ENCODE measurements at places on chromosomes 2 and 18. TPM values are rescaled to one million over a fixed set of nuclear protein-coding genes. Genes with fewer than 3 reads are reported as not detected.

GRCh38 chr2:20665243-20666004 is 1.5 kb upstream of the GDF7 start:
- peaks cover 44% of the 10 kb centered on the region for H3K27me3 ChIP-seq
- H3K36me3 ChIP-seq = no peaks in the 10 kb centered on the region
- peak overlapping the region; percentile 75 for H3K27ac ChIP-seq
- H3K4me3 ChIP-seq = peak overlapping the region; percentile 53
- H3K4me1 ChIP-seq = peaks cover 33% of the 10 kb centered on the region
- DNase-seq = no peak

The LRRC30 gene
- polyA plus RNA-seq = not detected

- H3K4me3 ChIP-seq = no peak overlapping the region
- H3K27ac ChIP-seq = no peak overlapping the region
- no peaks in the 10 kb centered on the region for H3K36me3 ChIP-seq
These were observed 193.3 kb upstream of the AGAP1 start for GRCh38 chr2:235300368-235301201.

GRCh38 chr2:154120706-154121105 is 249.0 kb downstream of the GALNT13 start:
- H3K4me3 ChIP-seq = no peak overlapping the region
- H3K27me3 ChIP-seq = no peaks in the 10 kb centered on the region
- DNase-seq = no peak

- no peak for DNase-seq
- no peak overlapping the region for H3K4me3 ChIP-seq
- no peaks in the 10 kb centered on the region for H3K27me3 ChIP-seq
- no peak overlapping the region for H3K27ac ChIP-seq
- H3K4me1 ChIP-seq = no peaks in the 10 kb centered on the region
These were observed 15.0 kb downstream of the MLPH start for GRCh38 chr2:237501892-237502513.

The IL36A gene
- polyA plus RNA-seq = not detected

GRCh38 chr2:47058003-47058931 is 96.8 kb downstream of the STPG4 start:
- peak; percentile 92 for DNase-seq
- H3K27me3 ChIP-seq = no peaks in the 10 kb centered on the region
- H3K27ac ChIP-seq = peak overlapping the region; percentile 89
- peaks cover 5% of the 10 kb centered on the region for H3K36me3 ChIP-seq
- no peak overlapping the region for H3K4me3 ChIP-seq

DNA sequence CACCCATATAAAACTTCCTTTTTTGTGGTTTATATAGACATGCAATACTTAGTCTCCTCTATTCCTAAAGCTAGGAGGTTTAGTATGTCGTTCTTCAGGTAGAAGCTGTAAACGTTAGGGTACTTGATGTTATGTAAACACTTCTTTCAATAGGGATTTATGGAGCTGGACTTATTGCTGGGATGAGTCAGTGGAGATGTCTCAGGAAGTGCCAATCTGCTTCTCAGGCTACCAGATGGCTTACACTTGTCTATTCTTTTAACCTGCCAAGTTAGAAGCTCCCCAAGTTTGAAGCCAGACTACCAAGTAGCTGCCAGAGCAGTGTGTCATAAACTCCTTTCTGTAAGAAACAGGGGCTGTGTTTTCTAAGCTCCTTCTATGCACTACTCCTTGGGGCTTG is 756.5 kb upstream of the LRRTM1 start:
- H3K4me3 ChIP-seq = no peak overlapping the region
- H3K36me3 ChIP-seq = no peaks in the 10 kb centered on the region

GRCh38 chr2:37555457-37555856 is 116.0 kb downstream of the CDC42EP3 start:
- no peak overlapping the region for H3K4me3 ChIP-seq
- no peak overlapping the region for H3K27ac ChIP-seq
- no peaks in the 10 kb centered on the region for H3K36me3 ChIP-seq
- no peaks in the 10 kb centered on the region for H3K27me3 ChIP-seq

DNA sequence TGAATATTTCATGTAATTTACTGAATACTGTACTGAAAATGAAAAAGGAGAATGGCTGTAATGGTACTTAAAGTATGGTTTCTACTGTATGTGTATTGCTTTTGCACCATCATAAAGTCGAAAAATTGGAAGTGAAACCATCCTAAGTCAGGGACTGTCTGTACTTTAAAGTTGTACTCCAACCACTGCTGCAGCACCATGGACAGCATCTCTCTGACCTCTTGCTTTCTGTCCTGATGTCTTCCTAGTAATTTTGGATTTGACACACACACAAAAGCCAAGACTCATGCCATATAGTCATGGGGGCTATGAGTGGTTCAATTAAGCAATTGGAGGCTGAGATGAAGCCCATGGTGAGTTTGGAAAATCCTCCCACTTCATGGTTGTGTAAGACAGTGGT is 256.3 kb upstream of the PKDCC start:
- H3K4me3 ChIP-seq = no peak overlapping the region
- no peaks in the 10 kb centered on the region for H3K36me3 ChIP-seq
- DNase-seq = no peak
- no peak overlapping the region for H3K27ac ChIP-seq

The BCL2L11 gene
- 19.4 TPM for polyA plus RNA-seq

The SLC16A14 gene
- 0.23 TPM for polyA plus RNA-seq

The GDF7 gene
- polyA plus RNA-seq = under 0.01 TPM

The CD8A gene
- 0.60 TPM for polyA plus RNA-seq

- no peak overlapping the region for H3K27ac ChIP-seq
- DNase-seq = peak; percentile 27
- H3K27me3 ChIP-seq = no peaks in the 10 kb centered on the region
- H3K4me1 ChIP-seq = no peaks in the 10 kb centered on the region
- no peak overlapping the region for H3K4me3 ChIP-seq
These were observed 21.0 kb downstream of the CIB4 start for GRCh38 chr2:26620031-26620605.

- no peaks in the 10 kb centered on the region for H3K27me3 ChIP-seq
- H3K4me3 ChIP-seq = no peak overlapping the region
- no peak overlapping the region for H3K27ac ChIP-seq
- no peaks in the 10 kb centered on the region for H3K4me1 ChIP-seq
These were observed 121.8 kb downstream of the SLC4A10 start for GRCh38 chr2:161745866-161746614.

The ANKRD23 gene
- polyA plus RNA-seq = 0.69 TPM

GRCh38 chr2:9980520-9980919 is 29.0 kb downstream of the GRHL1 start:
- no peak for DNase-seq
- H3K4me3 ChIP-seq = no peak overlapping the region
- no peaks in the 10 kb centered on the region for H3K27me3 ChIP-seq
- peaks cover 30% of the 10 kb centered on the region for H3K4me1 ChIP-seq
- H3K27ac ChIP-seq = no peak overlapping the region
- H3K36me3 ChIP-seq = no peaks in the 10 kb centered on the region

The NDUFV2 gene
- 246 TPM for polyA plus RNA-seq

DNA sequence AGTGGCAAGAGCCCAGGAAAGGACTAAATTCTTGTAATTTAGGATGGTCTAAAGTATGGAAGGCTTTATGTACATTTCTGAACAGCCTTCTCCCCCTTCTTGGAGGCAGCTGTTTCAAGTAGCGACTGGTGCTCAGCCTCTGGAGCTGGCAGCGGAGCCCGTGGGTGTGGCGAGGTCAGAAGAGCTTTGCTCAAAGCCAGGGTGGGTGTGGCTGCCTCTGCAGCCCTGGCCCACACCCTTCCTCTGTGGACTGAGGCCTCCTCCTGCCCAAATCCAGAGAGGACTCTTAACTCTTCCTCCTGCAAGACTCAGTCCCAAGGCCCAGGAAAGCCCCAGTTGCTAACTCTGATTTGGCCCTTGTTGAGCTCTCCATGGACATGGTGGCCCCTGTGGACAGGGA is 202.1 kb upstream of the REV1 start:
- H3K27ac ChIP-seq = no peak overlapping the region
- no peaks in the 10 kb centered on the region for H3K36me3 ChIP-seq
- no peaks in the 10 kb centered on the region for H3K4me1 ChIP-seq
- no peaks in the 10 kb centered on the region for H3K27me3 ChIP-seq
- DNase-seq = no peak
- H3K4me3 ChIP-seq = no peak overlapping the region

GRCh38 chr18:10544093-10544748 is 18.4 kb downstream of the NAPG start:
- no peak overlapping the region for H3K27ac ChIP-seq
- H3K4me3 ChIP-seq = no peak overlapping the region
- H3K27me3 ChIP-seq = no peaks in the 10 kb centered on the region

The POTEC gene
- not detected for polyA plus RNA-seq

DNA sequence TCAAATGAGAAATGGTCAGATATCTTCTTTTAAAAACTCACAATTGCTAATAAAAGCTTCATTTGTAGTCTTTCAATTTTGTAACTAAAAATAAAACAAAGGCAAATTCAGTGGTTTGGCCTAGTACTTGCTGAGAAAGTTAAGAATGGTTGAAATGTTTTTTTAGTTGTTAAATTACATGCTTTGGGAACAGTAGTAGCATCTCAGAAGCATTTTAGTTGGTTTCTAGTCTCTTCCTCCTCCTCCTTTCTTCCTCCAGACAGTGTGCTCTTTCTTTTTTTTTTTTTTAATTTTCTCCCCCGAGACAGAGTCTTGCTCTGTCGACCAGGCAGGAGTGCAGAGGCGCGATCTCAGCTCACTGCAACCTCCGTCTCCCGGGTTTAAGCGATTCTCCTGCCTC is 9.8 kb downstream of the TRAK2 start:
- H3K4me1 ChIP-seq = peaks cover 6% of the 10 kb centered on the region
- no peaks in the 10 kb centered on the region for H3K27me3 ChIP-seq
- H3K36me3 ChIP-seq = no peaks in the 10 kb centered on the region
- H3K4me3 ChIP-seq = no peak overlapping the region
- H3K27ac ChIP-seq = no peak overlapping the region

- no peak for DNase-seq
- no peaks in the 10 kb centered on the region for H3K27me3 ChIP-seq
- H3K4me3 ChIP-seq = no peak overlapping the region
These were observed 205.7 kb downstream of the SOCS6 start for GRCh38 chr18:70494524-70494923.

The MC4R gene
- polyA plus RNA-seq = not detected

DNA sequence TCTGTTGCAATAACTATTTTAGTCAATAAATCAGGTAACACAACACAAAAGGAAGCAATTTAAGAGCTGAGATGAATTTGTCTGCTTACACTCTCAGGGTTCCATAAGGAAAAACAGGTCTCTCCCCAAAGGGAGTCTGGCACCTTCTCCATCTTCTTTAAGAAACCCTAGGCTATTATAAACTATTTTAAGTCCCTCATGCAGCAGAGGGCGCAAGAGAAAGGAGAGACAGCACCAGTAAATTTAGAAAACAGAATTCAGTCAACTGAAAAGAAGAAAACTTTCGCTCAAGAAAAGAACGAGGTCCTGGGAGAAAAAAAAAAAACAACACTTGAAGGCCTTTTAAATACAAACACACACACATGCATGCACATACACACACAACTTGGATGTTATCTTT is 19.1 kb downstream of the SULT1C4 start:
- no peak overlapping the region for H3K4me3 ChIP-seq
- H3K36me3 ChIP-seq = no peaks in the 10 kb centered on the region
- DNase-seq = no peak
- no peaks in the 10 kb centered on the region for H3K4me1 ChIP-seq

- no peaks in the 10 kb centered on the region for H3K27me3 ChIP-seq
- no peaks in the 10 kb centered on the region for H3K4me1 ChIP-seq
- H3K36me3 ChIP-seq = no peaks in the 10 kb centered on the region
- no peak overlapping the region for H3K4me3 ChIP-seq
- DNase-seq = no peak
These were observed 423.6 kb upstream of the CHST9 start for GRCh38 chr18:27608742-27609141.

DNA sequence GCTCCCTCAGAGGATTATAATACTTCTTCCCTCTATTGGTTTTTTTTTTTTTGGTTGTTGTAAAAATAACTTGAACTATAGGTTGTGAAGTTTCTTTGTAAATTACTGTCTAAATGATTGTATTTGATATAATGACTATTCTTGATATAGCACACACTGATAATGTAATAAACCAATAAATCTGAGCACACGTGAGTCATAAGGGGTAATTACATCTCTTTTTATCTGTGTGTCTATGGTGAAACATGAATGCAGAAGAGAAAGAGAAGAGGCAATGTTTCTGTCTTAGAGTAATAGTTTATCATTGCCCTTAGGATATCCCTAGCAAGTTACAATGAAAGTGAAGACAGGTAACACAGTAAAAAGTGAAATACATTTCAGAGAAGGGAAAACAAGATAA is 64.1 kb upstream of the RAPGEF4 start:
- H3K27me3 ChIP-seq = no peaks in the 10 kb centered on the region
- H3K4me1 ChIP-seq = no peaks in the 10 kb centered on the region
- no peaks in the 10 kb centered on the region for H3K36me3 ChIP-seq
- H3K4me3 ChIP-seq = no peak overlapping the region
- DNase-seq = no peak

The IL1RN gene
- 19.9 TPM for polyA plus RNA-seq

The UNC80 gene
- polyA plus RNA-seq = not detected

GRCh38 chr2:11389551-11390398 is 45.3 kb upstream of the ROCK2 start:
- H3K27me3 ChIP-seq = no peaks in the 10 kb centered on the region
- DNase-seq = no peak
- no peaks in the 10 kb centered on the region for H3K36me3 ChIP-seq

The ACTR2 gene
- polyA plus RNA-seq = 142 TPM

The LRATD1 gene
- polyA plus RNA-seq = 40.6 TPM

DNA sequence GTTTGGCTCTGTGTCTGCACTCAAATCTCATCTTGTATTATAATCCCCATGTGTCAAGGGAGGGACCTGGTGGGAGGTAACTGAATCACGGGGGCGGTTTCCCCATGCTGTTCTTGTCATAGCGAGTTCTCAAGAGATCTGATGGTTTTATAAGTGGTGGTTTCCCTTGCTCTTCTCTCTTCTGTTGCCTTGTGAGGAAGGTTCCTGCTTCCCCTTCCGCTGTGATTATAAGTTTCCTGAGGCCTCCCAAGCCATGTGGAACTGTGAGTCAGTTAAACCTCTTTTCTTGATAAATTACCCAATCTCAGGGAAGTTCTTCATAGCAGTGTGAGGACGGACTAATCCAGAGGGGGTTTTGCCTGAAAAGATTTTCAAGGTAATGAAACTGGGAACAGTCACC is 245.4 kb downstream of the GALR1 start:
- no peaks in the 10 kb centered on the region for H3K4me1 ChIP-seq
- no peaks in the 10 kb centered on the region for H3K27me3 ChIP-seq
- no peak overlapping the region for H3K4me3 ChIP-seq
- DNase-seq = no peak
- H3K27ac ChIP-seq = no peak overlapping the region
- H3K36me3 ChIP-seq = no peaks in the 10 kb centered on the region

- no peak overlapping the region for H3K27ac ChIP-seq
- no peak for DNase-seq
- no peaks in the 10 kb centered on the region for H3K27me3 ChIP-seq
- no peaks in the 10 kb centered on the region for H3K36me3 ChIP-seq
These were observed 52.0 kb downstream of the SLC40A1 start for GRCh38 chr2:189528617-189529016.

The MLPH gene
- polyA plus RNA-seq = 79.3 TPM

The SERPINB12 gene
- not detected for polyA plus RNA-seq
